Psoas muscle (tissue), 8 donors: ENCODE measurements at places on chromosomes 11 and 22. TPM values are rescaled to one million over a fixed set of nuclear protein-coding genes. Genes with fewer than 3 reads are reported as not detected.

- DNase-seq: no peak
Measured at GRCh38 chr22:19810381-19811201, 44.1 kb downstream of the GNB1L start.

DNA sequence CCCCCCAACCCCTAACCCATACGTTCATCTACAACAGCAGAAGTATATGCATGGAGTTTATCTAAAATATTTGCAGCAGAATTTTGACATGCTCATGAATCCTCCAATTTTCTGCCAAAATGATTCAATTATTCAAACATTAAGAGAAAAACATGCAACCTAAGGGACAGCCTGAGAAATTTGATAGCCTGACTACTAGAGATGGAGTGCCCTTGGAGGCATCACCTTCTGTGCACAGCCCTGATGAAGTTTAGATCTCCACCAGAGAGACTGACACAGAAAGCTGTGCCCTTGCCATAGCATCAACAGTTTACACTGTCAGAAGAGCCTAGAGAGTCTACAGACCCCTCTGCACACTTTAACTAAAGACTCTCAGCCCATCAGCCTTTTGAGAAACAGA lies 217.7 kb downstream of the LUZP2 start:
- DNase-seq: no peak

Gene C11orf42
- not detected for total RNA-seq

Gene GAL3ST1
- 1.2 TPM for total RNA-seq

DNA sequence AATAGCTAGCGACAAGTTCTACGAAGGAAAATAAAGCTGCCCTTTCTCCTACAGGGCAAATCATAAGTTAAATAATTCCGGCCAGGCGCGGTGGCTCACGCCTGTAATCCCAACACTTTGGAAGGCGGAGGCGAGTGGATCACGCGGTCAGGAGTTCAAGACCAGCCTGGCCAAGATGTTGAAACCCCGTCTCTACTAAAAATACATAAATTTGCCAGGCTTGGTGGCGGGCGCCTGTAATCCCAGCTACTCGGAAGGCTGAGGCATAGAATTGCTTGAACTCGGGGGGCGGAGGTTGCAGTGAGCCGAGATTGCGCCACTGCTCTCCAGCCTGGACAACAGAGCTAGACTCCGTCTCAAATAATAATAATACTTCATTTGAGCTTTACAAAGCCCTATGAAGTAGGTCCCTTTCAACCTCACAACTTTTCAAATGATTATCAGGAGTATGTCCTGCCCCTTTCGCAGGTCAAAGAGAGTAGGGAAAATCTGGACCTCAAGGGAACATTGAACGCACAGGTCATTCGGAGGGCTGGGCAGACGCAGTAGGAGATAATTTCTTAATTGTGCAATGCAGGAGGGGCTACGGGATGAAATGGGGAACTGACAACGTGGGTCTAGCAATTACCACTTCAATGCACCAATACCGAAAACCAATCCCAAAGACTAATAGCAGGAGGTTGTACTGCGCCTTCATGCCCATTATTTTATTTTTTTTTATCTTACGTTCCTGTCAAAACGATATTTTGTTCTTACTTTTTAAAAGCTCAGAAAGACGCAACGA lies 590 bp downstream of the COMMD9 start:
- DNase-seq: no peak

Gene ILK
- total RNA-seq: 78.4 TPM

GRCh38 chr22:22155146-22155545 lies 89.4 kb upstream of the VPREB1 start:
- no peak for DNase-seq

DNA sequence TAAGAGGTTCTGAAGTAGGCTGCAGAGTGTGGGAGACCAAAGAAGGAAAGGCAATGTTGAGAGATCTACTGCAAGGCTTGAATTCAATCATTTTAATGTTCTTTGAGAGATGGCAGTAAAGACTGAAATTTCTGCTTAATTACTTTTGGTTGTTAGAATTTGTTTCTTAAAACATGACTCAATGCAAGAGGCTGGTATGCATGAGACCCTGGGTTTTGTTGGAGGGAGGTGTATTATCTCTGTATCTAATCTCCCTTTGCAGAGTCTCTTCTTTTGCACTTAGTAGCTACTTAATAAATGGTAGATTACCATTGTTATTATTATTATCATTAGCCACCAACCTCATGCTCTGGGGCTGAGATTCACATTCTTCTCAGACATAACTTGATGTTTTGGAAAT lies 87.4 kb upstream of the DRD2 start:
- DNase-seq: no peak

- no peak for DNase-seq
Measured at GRCh38 chr11:102359372-102359771, 12.4 kb downstream of the BIRC2 start.

- peak; percentile 78 for DNase-seq
Measured at GRCh38 chr22:37843741-37844089, 419 bp downstream of the ANKRD54 start.

GRCh38 chr11:43866520-43866919 lies 14.1 kb upstream of the ALKBH3 start:
- DNase-seq: no peak

- DNase-seq: no peak
Measured at GRCh38 chr11:9569588-9570164, 3.8 kb upstream of the WEE1 start.

- no peak for DNase-seq
Measured at GRCh38 chr11:121550247-121551030, 97.7 kb upstream of the SORL1-AS1 start.

DNA sequence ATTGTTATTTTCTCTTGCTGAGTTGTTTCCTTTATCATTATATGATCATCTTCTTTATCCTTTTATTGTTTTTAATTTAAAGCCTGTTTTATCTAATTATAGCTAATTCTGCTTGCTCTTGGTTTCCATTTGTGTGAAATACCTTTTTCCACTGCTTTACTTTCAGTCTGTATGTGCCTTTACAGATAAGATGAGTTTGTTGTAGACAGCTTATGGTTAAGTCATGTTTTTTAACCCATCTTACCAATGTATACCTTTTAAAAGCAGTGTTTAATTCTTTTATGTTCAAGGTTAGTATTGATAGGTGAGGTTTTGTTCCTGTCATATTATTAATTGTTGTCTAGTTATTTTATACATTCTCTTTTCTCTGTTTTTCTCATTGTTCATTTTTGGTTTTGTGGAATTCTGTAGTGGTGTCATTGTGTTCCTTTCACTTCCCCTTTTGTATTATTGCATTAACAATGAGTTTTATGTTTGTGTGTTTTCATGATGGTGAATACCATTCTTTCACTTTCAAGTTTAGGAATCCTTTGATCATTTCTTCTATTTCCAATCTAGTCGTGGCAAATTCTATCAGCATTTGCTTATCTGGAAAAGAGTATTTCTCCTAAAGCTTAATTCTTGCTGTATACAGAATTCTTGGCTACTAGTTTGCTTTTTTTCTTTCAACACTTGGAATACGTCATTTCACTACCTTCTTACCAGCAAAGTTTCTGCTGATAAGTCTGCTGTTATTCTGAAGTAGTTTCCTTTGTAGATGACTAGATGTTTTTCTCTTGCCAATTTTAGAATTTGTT lies 21.8 kb downstream of the OR5AN1 start:
- no peak for DNase-seq
